Liver (tissue), 10 donors: ENCODE measurements at places on chromosomes 13 and 19. TPM values are rescaled to one million over a fixed set of nuclear protein-coding genes. Genes with fewer than 3 reads are reported as not detected.

- DNase-seq, result no peak
These were observed 108.6 kb upstream of the GJB6 start for GRCh38 chr13:20340759-20341171.

GRCh38 chr19:6564393-6564792 is 26.6 kb downstream of the CD70 start:
- no peak for DNase-seq

CCDC97 gene
- 5.0 TPM for polyA plus RNA-seq

SPTBN4 gene
- polyA plus RNA-seq, result 0.13 TPM

- no peak for DNase-seq
These were observed 72.5 kb upstream of the MRI1 start for GRCh38 chr19:13691569-13692435.

GRCh38 chr13:24668511-24668910 is 11.7 kb upstream of the ATP12A start:
- DNase-seq, result no peak

GRCh38 chr13:66111628-66112027 is 1118.5 kb downstream of the PCDH9 start:
- DNase-seq, result no peak

ADGRE1 gene
- 0.39 TPM for polyA plus RNA-seq

DNA sequence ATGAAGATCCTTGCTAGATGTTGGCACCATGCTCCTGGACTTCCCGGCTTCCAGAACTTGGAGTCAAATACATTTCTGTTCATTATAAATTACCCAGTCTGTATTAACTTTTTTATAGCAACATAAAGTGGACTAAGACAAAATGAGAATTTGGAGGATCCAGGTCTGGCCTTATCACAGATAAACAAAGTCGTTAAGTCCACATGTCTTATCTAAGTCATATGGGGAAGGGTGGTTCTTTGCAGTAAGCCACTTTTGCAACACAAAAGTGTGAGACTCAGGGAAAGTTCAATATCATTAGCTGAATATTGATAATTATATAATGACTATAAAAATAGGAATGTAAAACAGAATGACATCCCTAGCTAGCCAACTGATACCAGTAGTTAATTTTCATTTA is 91.6 kb upstream of the SIAH3 start:
- DNase-seq, result no peak

- no peak for DNase-seq
These were observed 27.8 kb downstream of the PIN1 start for GRCh38 chr19:9862938-9863337.

ZNF20 gene
- 1.0 TPM for polyA plus RNA-seq

SYDE1 gene
- polyA plus RNA-seq, result 4.2 TPM

OR7A5 gene
- not detected for polyA plus RNA-seq

BCL2L12 gene
- 15.7 TPM for polyA plus RNA-seq

CASP14 gene
- not detected for polyA plus RNA-seq

DNA sequence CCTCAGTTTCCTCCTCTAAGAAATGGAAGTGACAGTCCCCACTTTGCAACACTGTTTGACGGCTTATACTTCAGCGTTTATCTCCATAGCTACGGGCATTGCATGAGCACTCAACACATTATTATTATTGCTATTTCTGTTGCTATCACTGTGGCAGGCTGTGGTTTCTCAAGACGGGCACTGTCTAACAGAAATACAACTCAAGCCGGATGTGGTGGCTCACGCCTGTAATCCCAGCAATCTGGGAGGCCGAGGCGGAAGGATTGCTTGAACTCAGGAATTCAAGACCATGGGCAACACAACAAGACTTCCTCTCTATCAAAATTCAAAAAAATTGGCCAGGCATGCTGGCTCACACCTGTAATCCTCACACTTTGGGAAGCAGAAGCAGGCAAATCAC is 4.9 kb upstream of the ZSWIM4 start:
- DNase-seq, result no peak

SBSN gene
- polyA plus RNA-seq, result not detected

GRCh38 chr13:92864584-92865284 is 361.9 kb upstream of the GPC6 start:
- no peak for DNase-seq

GRCh38 chr19:17333611-17334413 is 843 bp downstream of the ANO8 start:
- DNase-seq, result no peak

DNA sequence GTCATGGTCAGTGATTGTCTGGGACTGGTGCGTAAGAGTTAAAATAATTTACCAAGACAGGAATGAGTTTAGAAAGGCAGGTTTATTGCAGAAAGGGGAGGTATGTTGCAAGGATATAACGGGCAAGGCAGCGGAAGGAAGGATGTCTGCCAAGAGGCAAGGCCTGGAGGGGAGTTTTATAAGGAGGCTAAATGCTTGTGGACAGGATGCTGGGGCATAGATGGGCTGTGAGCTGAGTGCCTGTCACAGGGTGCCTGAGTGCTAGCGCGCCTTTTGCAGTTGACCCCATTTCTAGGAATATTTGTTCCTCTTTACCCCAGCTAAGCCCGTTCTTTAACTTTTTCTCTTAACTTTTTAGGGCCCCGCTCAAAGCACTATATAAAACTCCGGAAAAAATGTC is 58.7 kb downstream of the TEX26 start:
- DNase-seq, result no peak

STOML3 gene
- polyA plus RNA-seq, result not detected

GRCh38 chr13:44894001-44894770 is 95.1 kb downstream of the NUFIP1 start:
- DNase-seq, result no peak

PRTN3 gene
- polyA plus RNA-seq, result 2.7 TPM

KLK11 gene
- 0.07 TPM for polyA plus RNA-seq

GRCh38 chr19:46021531-46022041 is 1.3 kb downstream of the PGLYRP1 start:
- DNase-seq, result no peak

DNA sequence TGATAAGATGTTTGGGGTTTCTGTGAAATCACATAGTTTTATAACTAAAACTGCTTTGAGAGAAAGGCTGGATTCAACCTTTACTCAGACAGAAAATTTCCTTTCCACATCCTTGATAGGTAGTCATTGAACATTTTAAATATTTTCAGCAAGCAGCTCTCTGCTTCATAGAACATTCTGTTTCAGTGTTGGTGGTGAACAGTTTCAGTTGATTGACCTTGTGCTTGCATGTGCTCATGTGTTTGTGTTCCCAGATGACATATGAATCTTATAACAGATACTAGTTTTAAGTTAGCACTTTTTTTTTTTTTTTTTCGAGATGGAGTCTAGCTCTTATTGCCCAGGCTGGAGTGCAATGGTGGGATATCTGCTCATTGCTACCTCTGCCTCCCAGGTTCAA is 290.1 kb downstream of the HS6ST3 start:
- DNase-seq, result no peak

POSTN gene
- 1.5 TPM for polyA plus RNA-seq
